NCI-H1417 (cell line): ENCODE measurements at places on chromosomes 3 and 15.

DNA sequence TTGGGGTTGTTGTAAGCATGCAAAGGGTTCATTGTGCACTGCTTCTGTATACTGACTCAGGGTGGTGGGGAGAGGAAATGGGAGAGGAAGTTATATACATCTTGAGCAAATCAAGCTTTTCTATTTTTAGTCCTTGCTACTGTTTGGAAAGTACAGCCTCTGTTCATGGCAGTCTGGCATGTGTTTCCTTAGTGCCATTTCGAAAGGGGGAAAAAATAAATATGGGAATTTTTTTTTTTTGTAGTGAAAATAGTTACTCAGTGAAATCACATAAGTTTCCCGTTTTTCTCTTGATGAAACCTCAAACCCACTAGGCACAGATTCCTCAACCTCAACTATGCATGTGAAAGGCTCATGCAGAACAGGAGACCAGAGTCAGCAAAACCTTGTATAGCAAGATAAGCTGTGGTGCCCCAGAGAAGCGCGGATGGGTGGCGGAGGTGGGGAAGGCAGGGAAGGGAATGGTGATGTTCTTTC is 353.3 kb downstream of the LPP start:
- no peak for DNase-seq

DNA sequence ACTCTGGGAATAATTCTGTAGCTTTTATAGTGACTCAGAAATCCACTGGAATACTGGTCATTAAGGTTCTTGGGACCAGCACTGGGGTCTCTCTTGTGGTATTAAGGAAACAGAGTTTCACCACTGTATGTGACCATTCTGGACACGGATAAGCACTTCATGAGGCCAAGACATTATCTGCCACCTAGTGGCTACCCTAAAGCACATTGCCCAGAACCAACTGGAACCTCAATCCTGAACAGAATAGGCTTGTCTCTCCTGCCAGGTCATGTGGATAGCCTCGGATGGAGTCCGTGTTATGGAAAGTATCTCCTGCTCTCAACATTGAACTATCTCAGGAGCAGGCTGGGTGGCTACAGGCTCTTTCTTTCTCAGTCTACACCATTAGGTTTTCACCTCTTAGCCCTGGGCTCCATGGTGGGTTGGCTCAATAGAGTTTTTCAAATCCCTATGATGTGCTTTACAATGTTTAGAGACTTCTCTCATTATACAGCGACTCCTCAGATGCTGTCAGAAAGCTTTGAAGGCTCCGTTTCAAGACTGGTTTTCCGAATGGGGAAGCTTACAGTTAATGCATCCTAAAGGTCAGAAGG is 167.6 kb upstream of the ST8SIA2 start:
- DNase-seq: peak; percentile 46

- DNase-seq: no peak
Measured at GRCh38 chr3:18806633-18807032, 341.7 kb upstream of the KCNH8 start.

DNA sequence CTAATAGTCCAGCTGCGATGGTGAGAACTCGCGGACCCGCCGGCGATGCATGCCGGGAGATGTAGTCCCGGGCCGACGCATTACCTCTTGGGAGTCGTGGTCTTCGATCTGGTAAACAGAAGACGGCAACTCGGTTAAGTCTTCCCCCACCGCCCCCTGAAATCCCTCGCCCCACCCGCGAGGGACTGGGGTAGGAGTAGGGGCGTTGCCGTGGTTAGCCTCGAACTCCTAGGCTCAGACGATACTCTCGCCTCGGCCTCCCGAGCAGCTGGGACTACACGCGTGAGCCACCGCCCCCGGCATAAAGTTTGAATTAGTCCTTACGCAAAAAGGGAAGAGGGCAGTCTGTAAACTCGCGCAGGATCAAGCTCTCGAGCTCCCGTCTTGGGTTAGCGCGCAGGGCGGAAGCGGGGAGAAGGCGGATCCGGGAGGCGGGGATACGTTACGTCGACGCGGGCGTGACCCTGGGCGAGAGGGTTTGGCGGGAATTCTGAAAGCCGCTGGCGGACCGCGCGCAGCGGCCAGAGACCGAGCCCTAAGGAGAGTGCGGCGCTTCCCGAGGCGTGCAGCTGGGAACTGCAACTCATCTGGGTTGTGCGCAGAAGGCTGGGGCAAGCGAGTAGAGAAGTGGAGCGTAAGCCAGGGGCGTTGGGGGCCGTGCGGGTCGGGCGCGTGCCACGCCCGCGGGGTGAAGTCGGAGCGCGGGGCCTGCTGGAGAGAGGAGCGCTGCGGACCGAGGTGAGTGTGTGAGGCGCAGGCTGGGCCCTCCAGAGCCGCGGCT is at the start of gene RAD51:
Gene RAD51 (plus strand): TSS at position 487 of the 781 bp plus-strand sequence. CDS start 3,585 bp downstream, outside the sequence.
- peak; percentile 80 for DNase-seq

DNA sequence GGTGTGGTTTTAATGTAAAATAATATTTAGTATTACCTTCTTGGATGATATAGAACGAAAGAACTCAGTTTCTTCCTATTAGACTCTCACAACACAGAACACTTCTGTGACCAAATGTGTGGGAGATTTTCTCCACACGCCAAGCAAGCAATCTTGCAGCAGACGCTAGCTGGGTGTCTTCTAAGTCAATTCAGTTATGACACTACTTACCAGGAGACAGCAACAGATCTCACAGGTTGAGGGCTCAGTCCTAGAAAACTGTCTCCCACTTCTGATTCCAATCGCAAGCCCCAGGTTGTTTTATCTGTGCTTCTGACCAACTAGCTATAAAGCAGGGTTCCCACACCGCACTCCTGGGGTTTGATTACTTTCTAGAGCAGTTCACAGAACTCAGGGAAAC is 41.2 kb downstream of the HERC1 start:
- DNase-seq: no peak

GRCh38 chr3:170862618-170863374 is 7.2 kb downstream of the RPL22L1 start:
- DNase-seq: no peak

DNA sequence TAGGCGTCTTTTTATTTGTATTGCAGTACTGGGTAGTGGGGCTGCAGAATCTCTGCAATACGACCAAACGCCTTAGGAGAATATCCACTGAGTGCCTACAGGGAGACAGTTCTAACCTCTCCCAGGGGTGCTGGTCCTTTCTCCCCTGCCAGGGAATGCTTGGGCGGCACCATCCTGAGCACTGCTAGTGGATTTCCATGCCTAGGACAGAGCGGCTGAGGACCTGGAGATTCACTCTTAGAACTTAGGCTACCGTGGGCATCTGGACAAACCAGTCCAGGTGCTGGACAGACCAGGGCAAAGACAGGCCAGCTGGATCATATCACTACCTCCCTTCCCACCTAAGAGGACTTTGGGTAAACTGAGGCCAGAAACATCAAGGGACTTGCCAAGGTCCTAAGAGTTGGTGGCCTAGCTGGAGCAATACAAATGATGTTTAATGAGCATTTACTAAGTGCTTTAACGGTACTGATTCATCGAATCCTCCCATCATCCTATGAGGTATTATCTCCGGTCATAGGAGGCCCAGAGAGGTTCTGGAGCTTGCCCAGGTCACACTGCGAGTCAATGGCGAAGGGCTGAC is 902 bp downstream of the TMEM44 start:
- no peak for DNase-seq

- DNase-seq: peak; percentile 63
Measured at GRCh38 chr3:153291059-153291685, 129.1 kb downstream of the RAP2B start.

DNA sequence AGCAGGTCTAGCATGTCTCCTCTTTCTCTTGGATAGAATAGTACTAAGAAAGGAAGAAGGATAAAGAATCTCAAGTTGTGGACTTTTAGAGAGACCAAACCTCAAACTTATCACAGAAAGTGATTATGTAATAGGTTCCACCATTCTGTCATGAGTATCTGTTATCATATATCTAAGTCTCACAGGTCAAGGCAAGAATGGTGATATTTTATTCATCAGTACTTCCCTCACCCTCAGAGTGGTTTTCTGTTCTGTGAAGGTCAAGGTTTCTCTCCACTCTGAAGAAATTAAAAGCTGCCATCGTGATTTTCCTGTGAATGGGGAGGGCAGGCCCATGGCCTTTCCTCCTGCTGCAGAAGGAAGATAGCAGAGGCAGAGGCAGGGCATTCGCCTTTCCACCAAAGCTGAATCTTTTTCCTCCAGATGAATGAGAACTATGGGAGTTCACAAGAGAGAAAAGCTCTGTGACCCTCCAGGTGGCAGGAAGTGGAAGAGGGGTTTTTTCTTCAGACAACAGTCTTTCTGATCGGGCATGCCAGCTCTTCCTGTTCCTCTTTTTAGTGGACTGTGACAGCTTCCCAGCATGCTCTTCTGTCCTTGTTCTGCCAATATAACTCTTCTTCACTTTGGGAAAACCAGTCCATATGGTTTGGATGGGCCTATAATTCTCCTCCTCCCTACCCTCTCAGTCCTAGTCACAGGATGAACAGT is 37.1 kb upstream of the CCK start:
- no peak for DNase-seq

- DNase-seq: no peak
Measured at GRCh38 chr3:13939206-13939605, 59.3 kb upstream of the WNT7A start.

DNA sequence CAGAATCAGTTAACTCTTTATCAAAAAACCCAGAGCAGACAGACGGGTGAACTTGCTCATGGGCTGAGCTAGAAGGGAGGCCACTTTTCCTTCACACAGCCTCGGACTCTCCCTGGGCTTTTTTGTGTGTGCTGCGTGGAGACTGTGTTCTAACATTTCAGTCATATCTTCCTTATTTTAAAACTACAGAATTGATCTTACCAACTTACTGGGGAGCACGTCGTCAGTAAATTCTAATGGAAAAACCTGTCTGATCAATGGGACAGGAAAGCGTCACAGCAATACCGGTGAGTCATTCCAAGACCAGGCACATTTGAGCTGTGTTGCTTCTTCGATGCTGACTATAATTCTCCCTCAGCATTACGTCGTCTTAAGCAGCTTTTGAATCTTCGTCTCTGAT is 145.1 kb downstream of the LPP start:
- DNase-seq: no peak

GRCh38 chr3:19972054-19972453 is 25.2 kb downstream of the RAB5A start:
- DNase-seq: no peak

GRCh38 chr3:62365391-62366125 is 7.8 kb downstream of the FEZF2 start:
- no peak for DNase-seq

DNA sequence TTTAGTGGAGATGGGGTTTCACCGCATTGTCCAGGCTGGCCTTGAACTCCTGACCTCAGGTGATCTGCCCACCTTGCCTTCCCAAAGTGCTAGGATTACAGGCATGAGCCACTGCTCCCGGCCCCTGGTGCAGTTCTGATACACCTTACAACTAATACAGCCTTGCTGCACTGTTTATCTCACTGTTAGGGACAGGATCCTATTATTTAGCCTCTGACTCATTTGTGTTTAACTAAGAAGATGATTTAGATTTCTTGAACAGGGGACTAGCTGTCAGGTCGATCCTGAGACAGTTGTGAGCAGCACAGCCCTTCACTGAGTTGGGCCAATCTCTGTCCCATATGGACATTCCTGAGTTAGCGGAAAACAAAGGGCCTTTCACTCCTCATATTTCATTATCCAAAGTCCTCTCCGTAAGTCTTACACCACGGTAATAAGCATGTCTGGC is 19.2 kb downstream of the GYG1 start:
- DNase-seq: no peak

- DNase-seq: no peak
Measured at GRCh38 chr15:42737529-42738328, 801 bp upstream of the CDAN1 start.
